ENCODE measurements at places on chromosomes 12 and 14. TPM values are rescaled to one million over a fixed set of nuclear protein-coding genes. Genes with fewer than 3 reads are reported as not detected.

Gene NR1H4
- total RNA-seq, result not detected

Gene SMCO2
- 0.46 TPM for total RNA-seq

Gene PPFIBP1
- 7.7 TPM for total RNA-seq

Gene KCNA5
- total RNA-seq, result not detected

Gene CLEC2A
- total RNA-seq, result not detected

Gene SERPINA5
- not detected for total RNA-seq

Gene SIX4
- 0.08 TPM for total RNA-seq

DNA sequence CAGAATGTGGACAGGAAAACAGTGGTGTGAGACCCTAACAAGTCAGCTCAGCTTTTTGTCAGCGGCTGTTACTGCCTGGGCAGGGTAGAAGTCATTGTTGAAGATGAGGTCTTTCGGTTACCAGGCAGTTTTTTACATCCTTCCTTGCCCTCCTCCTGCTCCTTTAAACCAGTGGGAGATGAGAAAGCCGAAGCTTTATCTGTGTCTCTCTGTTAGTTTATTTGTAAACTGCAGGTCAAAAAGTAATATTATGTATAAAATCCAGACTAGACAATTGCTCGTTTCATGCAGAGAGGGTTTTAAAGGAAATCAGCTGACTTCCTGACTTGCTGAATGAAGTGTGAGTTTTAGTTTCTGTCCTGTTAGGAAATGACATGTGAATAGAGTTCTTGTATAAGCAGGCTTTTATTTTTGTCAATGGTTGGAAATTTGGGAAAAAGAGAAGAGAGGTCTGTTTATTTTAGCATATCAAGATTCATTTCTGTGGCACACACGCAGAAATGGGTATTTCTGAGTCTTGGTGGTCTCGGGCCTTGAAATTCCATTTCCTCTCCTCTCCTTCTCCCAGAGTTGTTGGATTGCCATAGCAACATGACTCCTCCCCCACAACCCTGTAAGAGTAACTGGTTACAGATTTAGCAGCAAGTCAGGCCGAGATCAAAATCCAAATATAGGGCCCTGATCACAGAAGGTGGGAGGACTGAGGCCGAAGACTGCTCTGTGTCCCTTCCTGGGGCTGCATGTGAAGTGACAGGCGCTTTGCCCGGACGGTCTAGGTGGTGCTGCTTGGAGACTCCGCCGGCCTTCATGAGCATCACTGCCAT is 60.8 kb downstream of the SAMD4A start:
- peaks cover 22% of the 10 kb centered on the region for H3K36me3 ChIP-seq
- peak; percentile 75 for DNase-seq
- H3K27me3 ChIP-seq, result no peaks in the 10 kb centered on the region
- peak overlapping the region; percentile 96 for H3K27ac ChIP-seq
- peaks cover 51% of the 10 kb centered on the region for H3K4me1 ChIP-seq

GRCh38 chr12:117036046-117036445 is 63.2 kb downstream of the TESC start:
- peaks cover 4% of the 10 kb centered on the region for H3K4me1 ChIP-seq
- H3K4me3 ChIP-seq, result no peak overlapping the region
- DNase-seq, result no peak
- no peak overlapping the region for H3K27ac ChIP-seq
- H3K27me3 ChIP-seq, result no peaks in the 10 kb centered on the region

DNA sequence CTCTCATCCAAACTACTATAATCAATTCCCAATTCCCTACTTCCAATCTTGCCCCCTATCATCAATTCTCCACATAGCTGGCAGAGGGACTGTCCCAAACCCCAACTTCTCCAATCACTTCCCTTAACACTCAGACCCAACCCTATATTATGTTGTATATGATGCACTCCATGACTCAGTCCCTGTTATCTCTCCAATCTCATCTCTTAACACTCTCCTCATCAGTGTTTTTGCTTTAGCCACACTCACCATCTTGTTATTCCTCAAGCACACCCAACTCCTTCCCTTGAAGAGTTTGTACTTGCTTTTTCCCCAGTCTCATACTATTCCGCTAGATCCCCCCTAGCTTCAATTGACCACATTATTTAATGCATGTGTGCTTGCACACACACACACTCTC is 4.9 kb downstream of the RHOJ start:
- H3K36me3 ChIP-seq, result no peaks in the 10 kb centered on the region
- H3K27me3 ChIP-seq, result peaks cover 5% of the 10 kb centered on the region
- H3K4me3 ChIP-seq, result no peak overlapping the region
- no peak overlapping the region for H3K27ac ChIP-seq
- no peaks in the 10 kb centered on the region for H3K4me1 ChIP-seq

DNA sequence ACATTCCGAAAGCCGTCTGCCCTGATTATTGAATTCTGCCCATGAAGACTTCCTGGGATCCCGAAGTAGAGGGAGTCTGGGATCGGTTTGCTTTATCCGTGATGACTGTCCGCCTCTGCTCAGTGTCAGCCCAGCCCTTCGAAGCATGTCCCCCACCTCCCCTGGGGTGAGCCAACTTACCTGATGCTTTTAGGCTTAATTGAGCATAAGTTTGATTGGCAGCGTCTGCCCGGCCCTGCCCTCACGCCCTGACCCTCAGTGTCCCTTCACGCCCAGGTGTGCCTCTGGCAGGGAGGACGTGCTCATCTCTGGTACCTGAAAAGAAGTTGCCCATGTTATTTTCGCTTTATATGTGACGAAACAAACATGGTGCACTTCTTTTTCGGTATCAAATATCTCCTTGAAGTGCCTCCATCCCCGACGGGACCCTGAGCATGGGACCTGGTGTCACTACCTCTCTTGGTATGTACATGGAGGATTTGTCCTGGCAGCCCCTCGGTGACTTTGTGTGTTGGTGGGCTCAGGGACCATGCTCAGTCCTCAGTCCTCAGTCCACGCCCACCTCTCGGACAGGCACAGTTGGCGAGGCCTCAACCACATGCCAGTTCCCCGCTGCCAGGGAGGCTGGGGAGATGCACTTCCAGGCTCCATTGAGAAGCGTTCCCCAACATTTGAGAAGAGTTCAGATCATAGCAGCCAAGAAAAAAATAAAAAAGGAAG is 130.1 kb upstream of the RTL1 start:
- H3K4me1 ChIP-seq, result no peaks in the 10 kb centered on the region
- no peaks in the 10 kb centered on the region for H3K36me3 ChIP-seq
- H3K27me3 ChIP-seq, result no peaks in the 10 kb centered on the region
- H3K4me3 ChIP-seq, result no peak overlapping the region

- no peak overlapping the region for H3K27ac ChIP-seq
- H3K36me3 ChIP-seq, result no peaks in the 10 kb centered on the region
- DNase-seq, result no peak
- H3K27me3 ChIP-seq, result no peaks in the 10 kb centered on the region
- H3K4me3 ChIP-seq, result no peak overlapping the region
Measured at GRCh38 chr12:2301531-2302461, 249.0 kb downstream of the CACNA1C start.

DNA sequence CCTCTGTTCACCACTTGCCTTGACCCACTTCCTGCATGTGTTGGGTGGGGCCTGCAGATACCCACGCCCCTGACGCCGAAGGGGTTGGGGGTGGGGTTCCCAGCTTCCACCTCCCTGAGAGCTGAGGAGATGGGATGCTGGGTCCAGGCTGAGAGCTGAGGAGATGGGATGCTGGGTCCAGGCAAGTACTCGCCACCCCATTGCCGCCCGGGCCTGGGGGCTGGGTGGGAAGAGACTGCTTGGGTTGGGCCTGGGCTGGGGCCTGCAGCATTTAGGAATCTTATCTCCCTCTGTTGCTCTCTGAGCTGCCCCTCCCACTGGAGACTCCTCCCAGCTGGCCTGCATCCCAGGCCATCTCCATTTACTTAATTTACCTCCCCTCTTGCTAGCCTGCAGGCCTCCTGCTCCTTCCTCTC is 17.4 kb downstream of the TEAD4 start:
- H3K4me1 ChIP-seq, result no peaks in the 10 kb centered on the region
- H3K36me3 ChIP-seq, result no peaks in the 10 kb centered on the region
- H3K27ac ChIP-seq, result no peak overlapping the region
- no peaks in the 10 kb centered on the region for H3K27me3 ChIP-seq
- DNase-seq, result no peak

DNA sequence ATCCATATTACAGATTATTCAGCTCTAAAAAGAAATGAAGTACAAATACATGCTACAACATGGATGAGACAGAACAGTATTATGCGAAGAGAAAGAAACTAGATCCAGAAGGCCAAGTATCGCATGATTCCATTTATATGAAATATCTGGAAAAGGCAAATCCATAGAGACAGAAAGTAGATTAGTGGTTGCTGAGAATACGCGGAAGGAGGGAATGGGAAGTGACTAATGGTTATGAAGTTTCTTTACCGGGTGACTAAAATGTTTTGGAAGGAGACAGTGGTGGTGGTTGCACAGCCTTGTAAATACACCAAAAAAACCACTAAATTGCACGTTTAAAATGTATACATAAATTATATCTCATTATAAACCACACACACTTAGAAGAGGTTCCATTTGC is 12.5 kb downstream of the PRDM4 start:
- H3K27me3 ChIP-seq, result no peaks in the 10 kb centered on the region
- DNase-seq, result no peak
- H3K4me1 ChIP-seq, result peaks cover 1% of the 10 kb centered on the region
- H3K27ac ChIP-seq, result no peak overlapping the region

DNA sequence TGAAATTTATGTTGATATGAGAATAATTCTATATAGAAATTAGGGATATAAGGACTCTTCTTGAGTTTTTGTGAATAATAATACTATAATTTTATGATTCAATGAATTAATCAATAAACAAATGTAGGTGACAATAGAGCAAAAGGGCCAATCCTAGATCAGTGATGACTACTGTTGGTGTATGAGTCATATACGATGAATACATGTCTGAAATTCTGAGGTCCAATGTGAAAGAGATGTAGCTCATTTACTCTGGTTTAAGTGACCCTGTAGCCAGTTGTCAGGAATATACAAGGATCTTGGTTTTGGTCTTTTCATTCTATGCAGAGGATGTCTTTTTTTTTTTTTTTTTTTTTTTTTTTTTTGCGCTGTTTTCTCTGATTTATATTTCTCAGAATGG is 72.1 kb upstream of the RTL1 start:
- H3K27me3 ChIP-seq, result peaks cover 8% of the 10 kb centered on the region
- no peak overlapping the region for H3K4me3 ChIP-seq
- DNase-seq, result no peak
- H3K36me3 ChIP-seq, result no peaks in the 10 kb centered on the region

DNA sequence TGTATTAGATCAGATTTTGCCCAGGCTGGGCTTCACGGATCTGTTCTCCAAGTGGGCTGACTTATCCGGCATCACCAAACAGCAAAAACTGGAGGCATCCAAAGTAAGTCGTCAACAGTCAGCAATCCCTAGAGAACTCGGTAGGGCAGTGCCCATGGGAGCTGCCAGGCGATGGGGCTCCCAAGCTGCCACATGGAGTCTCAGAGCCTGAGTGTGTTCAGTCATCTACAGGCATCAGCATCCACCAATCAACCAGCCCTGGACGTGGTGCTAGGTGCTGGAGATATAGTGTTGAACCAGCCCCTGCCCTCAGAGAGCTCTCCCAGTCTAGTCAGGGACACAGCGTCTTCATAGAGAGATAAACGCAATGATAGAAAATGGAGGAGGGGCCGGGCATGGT is 6.9 kb downstream of the SERPINA4 start:
- peak overlapping the region; percentile 6 for H3K27ac ChIP-seq
- H3K4me1 ChIP-seq, result no peaks in the 10 kb centered on the region
- H3K36me3 ChIP-seq, result no peaks in the 10 kb centered on the region
- no peak for DNase-seq
- no peaks in the 10 kb centered on the region for H3K27me3 ChIP-seq

- H3K27ac ChIP-seq, result no peak overlapping the region
- no peak for DNase-seq
- H3K27me3 ChIP-seq, result peaks cover 9% of the 10 kb centered on the region
Measured at GRCh38 chr12:46981622-46982021, 97.8 kb upstream of the PCED1B start.

DNA sequence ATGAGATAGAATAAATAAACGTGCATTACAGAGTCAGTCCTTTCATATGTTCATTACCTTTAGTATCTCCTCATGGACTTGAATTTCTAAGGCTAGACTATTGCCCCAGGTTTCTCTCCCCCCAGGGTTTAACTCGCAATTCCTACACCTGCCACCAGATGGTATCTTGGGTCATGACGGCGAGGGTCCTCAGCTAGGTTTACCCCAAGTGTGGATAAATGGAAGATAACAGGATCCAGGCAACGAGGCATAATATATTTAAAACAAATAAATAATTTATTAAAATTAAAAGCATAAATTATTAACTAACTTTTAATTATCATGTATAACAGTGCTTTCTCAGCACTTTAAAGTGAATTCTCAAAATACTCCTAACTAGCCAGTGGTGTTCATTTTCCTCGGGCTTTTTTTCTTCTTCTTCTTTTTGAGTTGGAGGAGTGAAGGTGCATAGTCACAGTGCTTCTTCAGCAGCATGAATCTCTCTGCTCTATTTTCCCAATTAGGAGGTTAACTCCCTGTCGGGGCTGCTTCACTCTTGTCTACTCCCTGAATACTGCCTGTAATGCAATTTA is 243.5 kb upstream of the CAND1 start:
- H3K36me3 ChIP-seq, result no peaks in the 10 kb centered on the region
- no peaks in the 10 kb centered on the region for H3K4me1 ChIP-seq
- DNase-seq, result peak; percentile 47
- no peak overlapping the region for H3K27ac ChIP-seq
- peaks cover 2% of the 10 kb centered on the region for H3K27me3 ChIP-seq
- H3K4me3 ChIP-seq, result no peak overlapping the region

DNA sequence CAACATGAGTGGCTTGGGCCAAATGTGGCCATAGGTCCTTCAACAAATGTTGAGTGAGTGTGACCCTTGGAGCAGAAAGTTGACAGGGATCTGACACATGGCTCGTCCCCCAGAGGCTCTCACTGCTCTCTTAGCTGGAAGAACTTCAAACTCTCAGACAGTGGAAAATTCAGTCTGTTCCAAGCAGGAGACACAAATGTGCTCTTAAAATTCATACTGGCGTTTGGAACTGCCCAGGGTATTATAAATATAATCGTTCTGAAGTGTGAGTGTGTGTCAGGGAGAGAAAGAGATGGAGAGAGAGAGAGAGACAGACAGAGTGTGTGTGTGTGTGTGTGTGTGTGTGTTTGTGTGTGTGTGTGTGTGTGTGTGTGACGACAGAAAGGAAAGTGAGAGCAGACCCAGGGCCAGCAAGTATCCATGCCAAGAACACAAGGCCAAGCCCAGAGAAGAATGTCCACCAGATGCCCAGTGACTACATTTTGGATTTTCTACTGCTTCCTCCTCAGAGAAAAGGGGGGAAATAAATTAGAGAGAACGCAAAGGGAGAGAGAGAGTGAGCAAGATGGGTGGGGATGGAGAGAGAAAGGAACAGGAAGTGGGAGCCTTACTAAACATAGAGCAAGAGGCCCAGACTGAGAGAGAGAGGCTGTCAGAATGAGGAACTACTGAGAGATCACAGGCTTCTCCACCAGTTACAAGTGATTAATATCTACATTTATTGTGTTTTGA is 193.6 kb upstream of the NUDT4 start:
- DNase-seq, result peak; percentile 7
- H3K27ac ChIP-seq, result peak overlapping the region; percentile 87
- H3K27me3 ChIP-seq, result no peaks in the 10 kb centered on the region
- peaks cover 22% of the 10 kb centered on the region for H3K4me1 ChIP-seq

All from activated CD4-positive, alpha-beta T cell treated with anti-CD3 and anti-CD28 coated beads, Interleukin-2, amount 10 ng/mL, durations not matched to agents 7 days and 5 days (primary cell).